ENCODE measurements at places on chromosomes 4 and X.

DNA sequence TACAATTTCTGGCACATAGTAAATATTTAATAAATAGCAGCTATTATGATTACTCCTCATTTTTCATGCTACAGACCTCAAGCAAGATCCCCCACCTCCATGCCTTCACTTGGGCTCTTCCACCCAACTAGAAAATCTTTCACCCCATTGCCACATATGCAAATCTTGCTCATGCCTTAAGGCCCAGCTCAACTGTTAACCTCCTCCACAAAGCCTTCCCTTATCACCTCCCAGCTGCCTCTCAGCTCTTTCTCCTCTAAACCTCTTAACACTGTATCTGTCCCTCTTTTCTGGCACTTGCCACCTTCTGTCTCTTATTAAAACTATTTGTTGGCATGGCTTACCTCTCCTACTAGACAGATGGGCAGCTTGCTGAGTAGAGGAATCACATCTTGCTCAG is 51.5 kb downstream of the PJA1 start:
- no peak for DNase-seq

- DNase-seq, result no peak
Measured at GRCh38 chr4:20580907-20581306, 119.4 kb upstream of the PACRGL start.

- DNase-seq, result no peak
Measured at GRCh38 chr4:114180481-114180880, 201.0 kb upstream of the ARSJ start.

DNA sequence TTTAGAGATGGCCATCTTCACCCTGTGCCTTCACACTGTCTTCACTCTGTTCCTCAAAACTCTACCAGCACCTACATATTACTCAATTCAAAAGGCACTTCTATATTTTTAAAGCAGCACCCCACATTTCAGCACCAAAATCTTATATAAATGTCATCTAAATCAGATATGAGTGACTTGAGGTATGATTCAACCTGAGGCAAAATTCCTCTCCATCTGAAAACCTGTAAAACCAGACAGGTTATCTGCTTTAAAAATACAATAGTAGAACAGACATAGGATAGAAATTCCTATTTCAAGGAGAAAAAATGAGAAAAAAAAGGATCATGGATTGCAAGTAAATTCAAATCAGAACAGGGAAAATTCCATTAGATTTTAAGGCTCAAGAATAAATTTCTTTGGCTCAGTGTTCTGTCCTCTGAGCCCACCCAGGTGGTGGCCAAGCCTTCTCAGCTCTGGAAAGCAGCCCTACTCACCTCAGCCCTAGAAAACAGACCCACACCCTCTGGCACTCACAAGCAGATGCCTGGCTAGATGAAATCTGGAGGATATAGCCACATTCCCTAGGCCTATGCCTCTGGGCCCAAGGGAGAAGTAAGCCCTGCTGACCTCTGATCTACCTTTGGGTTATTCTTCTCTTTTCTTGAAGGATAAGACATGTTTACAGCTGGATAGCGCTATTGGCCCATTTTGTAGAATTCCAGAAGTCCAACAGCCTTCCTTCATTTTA is 240.4 kb upstream of the ZCCHC13 start:
- no peak for DNase-seq

GRCh38 chr4:19093951-19094350 is 1072.4 kb upstream of the LCORL start:
- no peak for DNase-seq

DNA sequence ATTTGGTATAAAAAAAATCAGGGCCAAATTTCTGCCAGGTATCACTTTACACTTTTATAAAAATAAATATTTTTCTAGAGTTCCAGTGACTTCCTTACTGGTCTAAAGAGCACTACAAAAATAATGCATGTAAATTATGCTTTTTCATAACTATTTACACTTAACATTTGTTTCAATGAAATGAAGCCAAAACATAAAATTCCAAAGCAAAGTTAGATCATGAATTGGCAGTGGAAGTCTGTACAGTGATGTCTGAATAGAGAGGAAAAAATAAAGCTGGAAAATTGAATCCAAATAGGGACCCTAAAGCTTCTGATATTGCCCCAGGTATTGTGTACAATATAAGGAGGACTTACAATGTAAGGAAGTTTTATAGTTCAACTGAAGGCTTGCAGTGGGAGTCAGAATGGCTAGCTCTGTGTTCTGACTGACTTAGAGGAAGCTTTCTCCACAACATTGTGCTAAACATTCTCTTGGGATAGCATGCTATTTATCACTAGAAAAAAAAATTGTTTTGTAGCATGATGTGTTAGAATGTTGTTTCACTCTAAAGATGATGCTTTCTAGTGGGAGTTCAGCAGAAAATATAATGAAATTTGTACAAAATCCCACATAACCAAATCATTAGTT is 288.2 kb upstream of the UGT8 start:
- no peak for DNase-seq

DNA sequence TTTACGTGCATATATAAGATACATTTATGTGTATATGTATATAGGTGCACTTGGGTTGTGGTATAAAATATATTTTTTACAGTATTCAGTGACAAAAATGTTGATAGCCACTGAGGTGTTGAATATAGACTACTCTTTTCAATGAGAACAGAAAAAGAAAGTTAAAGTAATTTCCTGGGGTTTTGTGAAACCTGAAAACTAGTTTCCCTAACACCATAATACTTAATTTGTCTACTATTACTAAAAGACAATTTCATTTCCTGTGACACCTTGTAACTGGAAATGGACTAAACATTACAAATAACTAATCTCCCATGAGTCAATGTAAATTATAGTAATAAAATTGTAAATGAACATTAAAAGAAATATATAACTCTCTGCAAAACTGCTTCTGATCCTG is 32.0 kb upstream of the MAP9 start:
- no peak for DNase-seq

- DNase-seq, result no peak
Measured at GRCh38 chr4:2907226-2907625, 56.0 kb downstream of the NOP14 start.

DNA sequence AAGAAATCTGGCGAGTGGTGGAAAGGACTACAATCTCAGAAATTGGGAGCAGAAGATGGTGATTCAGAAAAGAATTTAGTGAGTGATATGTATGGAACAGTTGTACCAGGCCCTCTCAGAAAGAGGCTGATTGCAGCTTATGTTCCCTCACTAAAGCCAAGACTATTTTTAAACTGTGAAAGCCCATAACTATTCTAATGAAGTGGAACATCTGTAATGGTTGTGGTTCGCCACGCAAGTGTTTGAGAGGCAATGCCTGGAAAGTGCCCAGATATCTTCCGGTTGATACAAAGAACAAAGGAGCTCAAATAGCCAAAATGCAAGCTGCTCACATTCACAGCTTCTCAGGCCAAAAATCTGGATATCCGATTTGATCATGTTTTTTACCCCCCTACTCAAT is 1250.7 kb downstream of the RAPGEF2 start:
- no peak for DNase-seq

DNA sequence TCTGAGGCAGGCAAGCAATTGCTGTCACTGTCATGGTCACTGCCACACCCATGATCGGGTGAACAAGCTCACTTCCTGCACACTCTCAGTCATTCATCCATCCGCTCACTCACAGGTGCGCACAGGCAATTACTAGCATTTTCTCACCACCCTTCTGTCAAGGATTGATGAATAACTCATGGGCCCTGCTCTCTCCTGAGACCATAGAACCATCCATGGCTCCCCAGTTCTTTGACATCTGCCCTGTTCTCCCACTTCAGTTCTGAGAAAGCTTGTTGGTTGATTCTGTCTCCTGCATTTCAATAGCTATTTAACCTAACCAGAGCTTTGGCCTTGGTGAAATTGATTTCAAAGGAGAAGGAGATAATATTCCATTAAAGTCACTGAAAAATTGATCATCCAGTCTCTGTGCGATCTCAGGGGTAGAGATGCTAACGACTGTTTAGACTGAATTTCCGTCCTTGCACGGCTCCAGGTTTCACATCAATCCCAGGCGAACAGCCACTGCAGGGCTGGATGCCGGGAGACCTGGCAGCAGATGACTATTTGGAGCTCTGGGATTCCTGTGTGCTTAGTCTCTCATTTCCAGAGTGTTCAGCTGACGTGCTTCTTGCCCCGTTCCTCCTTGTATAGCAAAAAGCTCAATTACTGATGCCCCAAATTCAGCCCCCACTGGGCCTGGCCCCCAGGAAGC is 36.9 kb upstream of the ADRA2C start:
- DNase-seq, result no peak

DNA sequence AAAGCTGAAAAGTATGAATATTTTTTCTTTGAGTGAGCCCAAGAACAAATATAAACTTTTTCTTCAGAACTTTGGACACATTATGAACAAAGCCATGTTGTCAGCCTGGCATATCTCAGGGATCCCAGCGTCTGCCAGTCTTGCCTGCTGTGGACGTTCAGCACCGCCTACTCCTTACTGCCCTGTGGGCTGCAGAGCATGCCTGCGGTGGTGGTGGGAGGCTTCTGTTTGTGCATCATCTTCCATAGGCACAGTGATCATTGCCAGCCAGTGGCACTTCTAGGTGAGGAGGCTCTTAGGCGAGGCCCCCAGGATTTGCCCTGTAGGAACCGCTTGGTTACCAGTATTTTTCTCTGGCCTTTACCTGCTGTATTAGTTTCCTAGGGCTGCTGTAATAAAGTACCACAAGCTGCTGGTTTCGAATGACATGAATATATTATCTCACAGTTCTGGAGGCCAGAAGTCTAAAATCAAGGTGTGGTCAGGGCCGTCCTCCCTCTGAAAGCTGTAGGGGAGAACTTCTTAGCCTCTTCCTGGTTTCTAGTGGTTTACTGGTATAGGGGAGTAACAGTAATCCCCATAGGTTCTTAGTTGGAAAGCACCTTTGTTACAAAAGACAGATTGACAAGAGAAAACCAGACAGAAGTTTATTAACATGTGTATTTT is 15.4 kb downstream of the ANXA3 start:
- DNase-seq, result no peak

GRCh38 chr4:91099666-91100065 is 972.5 kb downstream of the CCSER1 start:
- no peak for DNase-seq

DNA sequence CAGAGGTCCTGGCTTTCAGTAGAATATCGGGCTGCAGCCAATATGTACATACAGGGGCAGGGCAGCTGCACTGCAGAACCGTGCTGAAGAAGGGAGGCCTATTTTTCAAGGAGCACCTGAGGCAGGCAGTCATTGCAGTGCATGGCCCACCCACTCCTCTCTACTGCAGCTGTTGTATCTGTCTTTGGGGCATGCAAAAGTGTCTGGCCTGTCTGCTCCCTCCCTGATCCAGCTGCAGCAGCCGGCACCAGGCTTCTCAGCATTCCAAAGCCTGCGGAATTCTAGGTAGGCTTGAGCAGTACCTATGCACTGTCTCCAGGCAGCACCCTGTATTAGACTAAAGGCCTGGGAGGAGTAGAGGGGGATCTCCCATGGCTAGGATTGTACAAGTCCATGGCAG is 415.2 kb upstream of the MAGEB16 start:
- no peak for DNase-seq

GRCh38 chrX:133495464-133496391 is 80.4 kb upstream of the GPC4 start:
- DNase-seq, result no peak

- no peak for DNase-seq
Measured at GRCh38 chrX:149916745-149917392, 12.5 kb upstream of the HSFX4 start.

GRCh38 chr4:161376275-161376674 is 787.5 kb downstream of the FSTL5 start:
- no peak for DNase-seq
